Dermis microvascular lymphatic vessel endothelial cell (primary cell): ENCODE measurements at places on chromosomes 1 and 21. TPM values are rescaled to one million over a fixed set of nuclear protein-coding genes. Genes with fewer than 3 reads are reported as not detected.

Gene ABCB10
- total RNA-seq = 19.1 and 23.1 TPM in 2 replicates

Gene LCE1F
- total RNA-seq = not detected in 2 replicates

Gene DDR2
- 2.1 and 10.8 TPM in 2 replicates for total RNA-seq

GRCh38 chr1:207672522-207673130 lies 27.7 kb downstream of the CR1L start:
- peak; percentile 17 for DNase-seq

- no peak for DNase-seq
These were observed 20.9 kb downstream of the BATF3 start for GRCh38 chr1:212678456-212679410.

DNA sequence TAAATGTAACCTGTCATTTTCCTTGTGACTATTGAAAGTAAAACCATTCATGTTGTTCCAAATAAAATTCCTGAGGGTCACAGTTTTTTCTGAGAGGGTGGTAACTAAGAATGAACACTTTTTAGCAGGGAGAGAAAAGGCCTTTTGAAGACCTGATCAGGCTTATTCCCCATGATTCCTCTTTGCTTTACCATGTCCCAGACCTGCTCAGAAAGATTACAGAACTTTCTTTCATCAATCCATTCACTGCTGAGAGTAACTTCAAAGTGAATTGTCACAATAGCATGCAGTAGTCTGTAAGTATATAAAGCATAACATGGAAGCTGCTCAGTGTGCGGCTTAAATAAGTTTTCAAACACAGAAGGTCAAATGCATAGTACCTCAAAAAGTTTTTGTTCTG lies 201.5 kb upstream of the COL11A1 start:
- DNase-seq = no peak

- DNase-seq = no peak
These were observed 8.4 kb downstream of the RPS6KA1 start for GRCh38 chr1:26537951-26538352.

GRCh38 chr1:100512803-100513352 lies 25.1 kb upstream of the GPR88 start:
- no peak for DNase-seq

Gene TIAM1
- 0.38 and 0.64 TPM in 2 replicates for total RNA-seq

- no peak for DNase-seq
These were observed 33.8 kb upstream of the MYOCOS start for GRCh38 chr1:171588230-171588629.

Gene PLA2G2A
- not detected in 2 replicates for total RNA-seq

- no peak for DNase-seq
These were observed 44.1 kb upstream of the RAB4A start for GRCh38 chr1:229226796-229227195.

GRCh38 chr21:29349702-29350101 lies 51.0 kb downstream of the BACH1 start:
- DNase-seq = no peak

GRCh38 chr1:59674595-59674994 lies 140.2 kb upstream of the HOOK1 start:
- peak; percentile 87 for DNase-seq

GRCh38 chr1:229024528-229025130 lies 246.3 kb upstream of the RAB4A start:
- peak; percentile 81 for DNase-seq

DNA sequence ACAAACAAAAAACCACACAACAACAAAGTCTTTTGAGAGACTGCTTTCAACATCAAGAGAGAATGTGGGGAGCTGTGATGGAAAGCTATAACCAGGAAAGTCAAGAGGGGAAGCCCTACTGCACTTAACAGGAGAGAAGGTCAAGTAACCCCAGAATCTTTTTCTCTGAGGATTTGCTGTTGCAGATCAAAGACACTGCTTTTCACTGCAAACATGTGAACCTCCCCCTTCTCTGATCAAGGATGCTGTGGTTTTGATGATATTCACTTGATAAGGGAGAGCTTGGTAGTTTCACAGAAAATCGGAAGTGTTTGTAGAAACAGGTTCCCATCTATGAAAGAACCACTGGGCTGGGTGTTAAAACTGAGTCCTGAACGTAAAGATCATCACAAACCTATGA lies 4.8 kb downstream of the ETV3 start:
- no peak for DNase-seq

GRCh38 chr1:229952670-229953520 lies 114.1 kb upstream of the GALNT2 start:
- no peak for DNase-seq
